Effector CD4-positive, alpha-beta T cell (primary cell): ENCODE measurements at places on chromosomes 5 and 9.

GRCh38 chr5:59221769-59222168 is 638.9 kb downstream of the RAB3C start:
- DNase-seq = no peak

DNA sequence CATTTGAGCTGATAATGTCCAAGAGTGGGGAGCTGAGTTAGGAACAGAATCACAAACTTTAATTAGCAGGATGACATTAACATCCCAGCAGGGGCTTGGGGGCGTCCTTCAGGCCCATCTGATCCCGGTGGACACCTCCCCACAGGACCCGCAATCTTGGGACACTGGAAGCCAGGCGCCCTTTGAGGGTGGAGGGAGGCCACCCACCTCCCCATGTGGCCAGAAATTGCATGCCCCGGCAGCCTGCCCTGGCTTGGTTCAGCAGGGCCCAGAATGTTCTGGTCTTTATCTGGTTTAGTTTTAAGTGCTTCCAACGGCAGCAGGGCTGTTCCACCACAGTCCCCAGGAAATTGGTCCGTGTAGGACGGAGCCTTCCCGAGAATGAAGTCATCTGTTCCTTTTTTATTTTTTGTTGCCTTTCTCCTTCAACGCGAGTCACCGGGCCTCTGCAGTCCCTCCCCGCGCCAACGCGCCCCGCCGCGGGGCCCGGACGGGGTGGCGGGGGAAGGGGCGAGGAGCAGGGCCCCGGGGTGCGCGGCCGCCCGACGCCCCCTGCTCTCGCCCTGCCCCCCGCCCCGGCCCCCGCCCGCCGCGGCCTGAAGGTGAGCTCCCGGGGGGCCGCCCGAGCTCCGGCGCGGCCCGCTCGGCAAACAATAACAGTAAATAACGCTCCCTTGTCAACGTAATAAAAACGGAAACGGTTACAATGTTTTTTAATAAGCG is 207.9 kb downstream of the C9orf50 start:
- peak; percentile 45 for DNase-seq

DNA sequence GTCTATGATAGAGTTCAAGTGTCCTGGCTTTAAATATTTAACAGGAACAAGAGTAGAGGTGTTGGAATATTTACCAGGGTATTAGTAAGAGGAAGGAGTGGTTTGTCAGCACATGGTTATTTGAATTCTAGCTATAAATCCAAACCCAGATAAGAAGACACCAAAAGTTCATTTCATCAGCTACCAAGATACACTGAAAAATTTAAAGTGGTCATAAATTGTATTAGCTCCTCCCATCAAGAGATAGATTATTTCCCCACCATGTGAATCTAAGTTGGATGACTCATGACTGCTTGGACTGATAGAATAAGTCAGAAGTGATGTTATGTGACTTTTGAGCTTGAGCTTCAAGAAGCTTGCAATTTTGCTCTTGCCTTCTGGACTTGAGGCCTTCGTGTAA is 72.1 kb upstream of the GRAMD2B start:
- DNase-seq = no peak

- DNase-seq = no peak
Measured at GRCh38 chr9:131630205-131630831, 85.0 kb downstream of the PRRT1B start.

GRCh38 chr5:167284222-167284890 is 1007.1 kb upstream of the WWC1 start:
- DNase-seq = no peak

GRCh38 chr9:69757996-69758675 is 1.7 kb downstream of the PTAR1 start:
- no peak for DNase-seq

DNA sequence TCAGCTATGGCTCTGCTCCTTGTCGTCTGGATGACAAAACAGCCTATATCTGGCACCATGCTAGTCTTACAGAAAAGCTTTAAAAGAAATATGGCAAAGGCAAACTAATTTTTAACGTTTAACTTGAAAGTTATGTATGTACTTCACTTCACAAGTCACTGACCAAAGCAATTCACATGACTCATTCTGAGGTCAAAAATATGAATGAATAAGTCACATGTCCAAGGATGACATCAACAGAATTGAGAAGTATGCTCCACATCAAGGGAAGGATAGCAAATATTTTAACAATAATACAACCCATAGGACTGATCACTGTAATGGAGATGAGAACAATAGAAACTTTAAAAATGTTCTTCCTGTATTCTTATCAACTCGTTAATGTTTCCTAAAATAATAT is 1072.6 kb upstream of the NUDT12 start:
- no peak for DNase-seq

- no peak for DNase-seq
Measured at GRCh38 chr9:114031948-114032840, 45.9 kb downstream of the AMBP start.

DNA sequence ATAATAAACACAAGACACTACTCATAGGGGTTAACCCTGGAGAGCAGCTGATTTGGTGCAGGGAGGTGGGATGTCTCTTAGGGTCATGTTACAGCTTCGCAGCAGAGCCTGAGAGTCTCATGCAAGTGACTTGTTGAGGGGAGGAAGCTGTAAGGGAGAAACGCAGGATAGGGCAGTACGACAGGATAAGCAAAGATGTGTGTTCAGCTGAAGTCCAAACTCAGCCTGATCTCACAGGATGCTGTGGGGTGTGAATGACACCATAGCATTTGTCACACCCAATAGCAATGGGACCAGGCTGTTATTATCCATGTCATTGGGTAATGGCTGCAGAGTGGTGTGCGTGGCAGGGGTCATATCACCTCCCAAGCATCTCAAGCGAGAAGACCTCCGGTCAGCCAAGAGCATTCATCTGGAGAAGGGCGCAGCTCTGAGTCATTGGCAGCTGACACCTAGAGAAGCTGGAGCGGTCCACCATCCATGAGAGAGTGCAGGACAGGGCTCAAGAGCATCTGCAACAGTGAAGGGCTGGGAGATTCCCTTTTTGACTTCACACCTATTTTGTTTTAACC is 49.2 kb upstream of the RPL26L1 start:
- no peak for DNase-seq

- no peak for DNase-seq
Measured at GRCh38 chr5:14489643-14490042, 91.9 kb upstream of the OTULINL start.

GRCh38 chr5:55072666-55073065 is 29.8 kb upstream of the GZMA start:
- no peak for DNase-seq

DNA sequence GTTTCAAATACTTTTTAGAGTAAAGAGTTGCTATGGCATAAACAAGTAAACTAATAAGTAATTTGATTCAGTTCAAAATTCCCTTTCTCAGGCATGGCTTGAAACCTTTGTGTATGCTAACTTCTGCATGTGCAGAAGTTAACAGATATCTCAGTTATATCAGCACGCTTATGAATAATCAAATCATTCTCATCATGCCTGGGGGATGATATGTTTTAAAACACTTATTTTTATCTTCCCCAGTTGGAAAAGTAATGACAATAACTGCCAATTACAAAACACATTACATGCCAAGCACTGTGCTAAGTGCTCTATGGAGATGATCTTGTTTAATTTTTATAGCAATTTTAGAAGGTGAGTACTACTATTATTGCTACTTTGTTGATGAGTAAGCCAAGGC is 146.4 kb downstream of the YIPF5 start:
- no peak for DNase-seq

- DNase-seq = no peak
Measured at GRCh38 chr9:96875461-96876142, 21.3 kb upstream of the ZNF782 start.

DNA sequence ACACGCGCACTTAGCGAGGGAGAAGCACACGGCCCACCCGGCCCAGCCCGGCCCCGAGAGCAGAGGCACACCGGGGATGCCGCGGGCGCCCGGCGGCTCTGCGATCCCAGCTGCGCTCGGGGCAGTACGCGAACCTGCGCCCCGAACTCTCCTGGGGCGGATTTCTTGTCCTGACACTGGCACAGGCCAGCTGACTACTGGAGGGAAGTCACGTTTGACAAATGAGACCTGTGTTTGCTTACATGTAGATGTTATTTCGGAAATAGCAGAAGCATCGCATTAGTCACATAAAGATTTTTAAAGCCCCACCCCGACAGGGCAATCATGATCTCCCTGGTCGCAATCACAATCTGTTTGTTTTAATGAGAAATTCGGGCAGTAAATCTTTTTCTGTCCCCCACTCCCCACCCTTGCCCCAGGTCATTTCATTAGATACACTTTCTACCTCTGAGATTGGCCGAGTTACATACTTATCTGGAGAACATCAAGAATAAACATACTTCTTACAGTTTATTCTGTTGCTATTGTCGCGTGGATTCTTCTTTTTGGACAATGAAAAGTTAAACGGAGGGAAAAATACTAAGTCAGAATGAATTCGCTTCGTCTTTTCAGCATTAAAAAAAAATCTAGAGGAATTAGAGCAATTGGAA is 518.9 kb downstream of the CTNND2 start:
- DNase-seq = no peak

- DNase-seq = peak; percentile 23
Measured at GRCh38 chr9:126514037-126514821, 99.5 kb upstream of the LMX1B start.

DNA sequence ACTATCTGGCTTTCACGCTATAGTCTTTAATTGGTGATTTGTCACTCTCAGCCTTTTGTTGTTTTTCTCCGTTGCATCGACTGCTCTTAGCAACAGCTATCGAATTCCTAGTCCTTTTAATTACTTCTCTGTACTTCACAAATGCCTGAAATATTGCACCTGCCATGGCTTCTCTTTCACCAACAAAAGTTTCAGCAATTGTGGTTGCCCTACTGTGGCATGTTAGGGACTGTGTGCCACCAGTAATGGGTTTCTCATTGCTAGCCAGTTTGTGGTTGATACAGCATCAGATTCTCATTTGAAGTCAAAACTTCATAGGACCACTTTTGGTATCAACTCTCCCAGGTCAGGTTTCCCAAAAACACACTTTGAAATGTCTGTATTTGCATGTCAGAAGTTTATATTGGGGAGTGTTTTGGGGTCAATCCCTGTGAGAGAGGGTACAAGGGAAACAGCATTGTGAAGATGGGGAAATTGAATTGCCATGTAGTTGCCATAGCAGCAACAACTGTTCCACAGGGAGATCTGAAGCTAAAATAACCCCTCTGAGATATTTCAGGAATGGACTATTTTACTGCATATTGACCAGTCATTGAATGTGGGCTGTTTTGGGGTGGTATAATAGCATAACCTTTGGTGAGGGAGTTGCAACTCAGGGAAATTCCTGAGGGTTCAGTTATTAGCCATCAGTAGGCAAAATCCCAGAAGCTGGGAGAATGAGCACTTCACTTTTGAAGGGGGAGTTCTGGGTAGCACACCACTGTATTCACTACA is 99.2 kb downstream of the WDR70 start:
- no peak for DNase-seq

DNA sequence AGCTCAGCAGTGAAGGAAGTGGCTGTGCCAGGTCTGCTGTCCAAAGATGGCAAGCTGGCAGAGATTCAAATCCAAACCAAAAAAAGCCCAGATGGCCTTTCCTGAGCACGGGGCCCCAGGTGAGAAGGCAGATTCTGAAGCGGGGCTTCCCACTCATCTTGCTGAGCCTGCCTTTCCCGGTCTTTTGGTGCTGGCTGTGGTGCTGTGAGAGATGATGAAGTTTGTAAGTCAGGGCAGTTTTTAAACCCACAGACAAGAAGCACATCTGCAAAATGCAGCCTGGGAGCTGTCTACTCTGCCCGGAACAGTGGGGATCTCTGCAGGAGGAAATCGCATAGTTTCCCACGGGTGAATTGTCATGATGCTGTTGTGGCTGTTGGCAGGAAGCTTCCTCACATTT is 85.0 kb upstream of the IRX4 start:
- no peak for DNase-seq

DNA sequence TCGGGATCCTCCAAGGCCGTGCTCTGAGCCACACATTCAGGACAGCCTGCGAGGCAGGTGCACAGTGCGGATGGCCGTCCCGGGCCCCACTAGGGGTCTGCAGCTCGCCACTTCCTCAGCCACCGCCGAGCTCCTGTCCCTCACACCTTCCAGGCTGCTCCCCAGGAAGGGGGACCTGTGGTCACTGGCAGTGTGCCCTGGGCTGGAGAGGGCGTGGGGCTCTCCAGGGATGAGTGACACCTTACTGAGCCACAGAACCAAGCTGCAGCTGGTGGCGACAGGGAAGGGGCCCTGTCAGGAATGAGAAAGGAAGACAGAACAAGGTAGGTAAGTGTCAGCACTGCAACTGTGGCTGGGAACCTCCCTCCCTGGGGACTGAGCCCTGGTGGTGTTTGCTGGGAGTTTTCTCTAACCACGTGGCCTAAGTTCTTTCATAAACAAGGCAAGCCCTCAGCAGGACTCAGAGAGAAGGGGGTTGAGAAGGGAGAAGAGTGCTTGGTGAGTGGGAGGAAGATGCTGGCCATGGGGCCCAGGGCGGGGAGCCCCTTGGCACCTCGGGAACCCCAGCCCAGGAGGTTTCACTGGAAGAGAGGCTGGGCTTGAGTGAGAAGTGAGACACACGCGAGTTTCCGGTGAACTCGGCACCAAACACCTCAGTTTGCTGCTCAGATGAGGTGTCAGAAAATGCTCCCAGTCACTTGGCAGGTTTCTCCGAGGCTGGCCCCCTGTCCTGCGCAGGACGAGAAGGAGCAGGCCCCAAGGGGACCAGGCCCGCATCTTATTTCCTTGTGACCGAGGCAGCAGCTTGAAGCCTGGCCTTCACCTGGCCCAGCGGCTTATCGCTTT is 5.2 kb downstream of the IL13 start:
- DNase-seq = no peak
